ENCODE measurements at places on chromosomes 2 and 18. TPM values are rescaled to one million over a fixed set of nuclear protein-coding genes. Genes with fewer than 3 reads are reported as not detected.
A peak's percentile ranks its signal among the peaks of the same experiment; 100 is the strongest.

DNA sequence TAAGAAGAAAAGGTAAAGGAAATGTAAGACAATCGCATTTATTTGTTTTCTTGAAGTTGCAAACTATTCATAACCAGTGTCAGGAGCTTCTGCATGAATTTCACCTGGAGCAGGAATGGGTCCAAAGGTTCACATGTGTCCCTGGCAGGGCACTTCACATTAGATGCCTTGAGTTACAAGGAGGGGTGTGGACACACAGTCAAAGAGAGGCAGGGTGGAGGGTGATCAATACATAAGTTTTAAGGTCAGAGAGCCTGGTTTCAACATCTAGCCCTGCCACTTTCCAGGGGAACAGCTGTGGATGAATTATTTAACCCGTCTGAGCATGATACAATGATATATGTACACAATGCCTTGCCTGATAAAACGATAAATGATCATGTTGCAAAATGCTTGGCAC is 321.4 kb downstream of the CYP26B1 start:
- no peak overlapping the region for H3K4me3 ChIP-seq
- no peak overlapping the region for H3K27ac ChIP-seq
- peaks cover 2% of the 10 kb centered on the region for H3K27me3 ChIP-seq
- H3K36me3 ChIP-seq = no peaks in the 10 kb centered on the region
- H3K4me1 ChIP-seq = no peaks in the 10 kb centered on the region

DNA sequence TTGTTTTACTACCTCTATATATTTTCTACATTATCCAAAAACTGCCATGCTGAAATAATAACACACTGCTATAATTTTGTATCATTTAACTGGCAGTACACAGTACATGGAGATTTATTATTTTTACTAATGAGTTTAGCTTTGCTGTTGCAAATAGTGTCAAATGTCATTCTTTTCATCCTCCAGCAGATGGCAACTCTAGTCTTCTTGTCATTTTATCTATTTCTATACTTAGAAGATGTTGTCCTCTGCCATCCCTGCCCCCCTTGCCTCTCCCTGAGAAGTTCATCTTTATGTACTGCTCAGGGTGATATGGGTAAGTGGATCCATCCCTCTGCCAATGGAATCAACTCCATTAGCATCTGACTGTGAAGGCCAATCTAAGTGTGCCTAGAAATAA is 21.7 kb upstream of the LRRTM1 start:
- no peaks in the 10 kb centered on the region for H3K36me3 ChIP-seq
- no peak overlapping the region for H3K4me3 ChIP-seq
- H3K27me3 ChIP-seq = peaks cover 7% of the 10 kb centered on the region
- H3K27ac ChIP-seq = no peak overlapping the region
- DNase-seq = no peak

- H3K27ac ChIP-seq = no peak overlapping the region
- no peaks in the 10 kb centered on the region for H3K27me3 ChIP-seq
- no peaks in the 10 kb centered on the region for H3K4me1 ChIP-seq
- DNase-seq = no peak
Observed at GRCh38 chr2:184532551-184532950, 65.8 kb upstream of the ZNF804A start.

GRCh38 chr2:50449306-50449705 is 582.6 kb downstream of the NRXN1 start:
- H3K36me3 ChIP-seq = no peaks in the 10 kb centered on the region
- no peak overlapping the region for H3K27ac ChIP-seq
- no peaks in the 10 kb centered on the region for H3K4me1 ChIP-seq

GRCh38 chr2:33321876-33322483 is 154.5 kb upstream of the RASGRP3 start:
- H3K27me3 ChIP-seq = peaks cover 3% of the 10 kb centered on the region
- peak overlapping the region; percentile 41 for H3K4me3 ChIP-seq

GRCh38 chr2:25072606-25073005 is 30.7 kb downstream of the EFR3B start:
- no peak for DNase-seq
- no peaks in the 10 kb centered on the region for H3K36me3 ChIP-seq
- H3K27me3 ChIP-seq = peaks cover 6% of the 10 kb centered on the region
- H3K4me1 ChIP-seq = no peaks in the 10 kb centered on the region

- no peaks in the 10 kb centered on the region for H3K36me3 ChIP-seq
- H3K4me3 ChIP-seq = no peak overlapping the region
- no peaks in the 10 kb centered on the region for H3K4me1 ChIP-seq
- H3K27ac ChIP-seq = no peak overlapping the region
- no peak for DNase-seq
Observed at GRCh38 chr2:7809640-7810039, 872.2 kb upstream of the ID2 start.

GRCh38 chr2:48754874-48755273 is 650 bp downstream of the LHCGR start:
- no peaks in the 10 kb centered on the region for H3K4me1 ChIP-seq
- H3K4me3 ChIP-seq = no peak overlapping the region
- no peaks in the 10 kb centered on the region for H3K36me3 ChIP-seq
- H3K27ac ChIP-seq = no peak overlapping the region

DNA sequence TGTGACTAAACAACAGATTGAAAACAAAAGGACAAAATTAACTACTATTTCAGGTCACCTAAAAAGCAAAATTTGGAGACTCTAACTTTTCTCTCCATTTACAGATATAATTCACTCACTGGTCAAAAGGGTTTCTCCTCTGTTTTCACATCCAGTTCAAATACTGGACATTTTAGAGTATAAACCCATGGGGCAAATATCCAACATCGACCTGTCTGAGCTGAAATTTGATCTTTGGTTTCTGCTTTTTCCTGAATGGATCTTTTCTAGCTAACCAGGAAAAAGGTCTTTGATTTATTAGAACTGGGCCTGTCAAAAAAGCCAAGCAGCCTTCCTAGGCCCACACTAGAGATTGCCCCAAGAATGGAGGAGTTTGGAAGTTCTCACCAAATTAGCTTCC is 69.3 kb upstream of the SATB2 start:
- no peak for DNase-seq
- no peaks in the 10 kb centered on the region for H3K27me3 ChIP-seq
- no peaks in the 10 kb centered on the region for H3K36me3 ChIP-seq

DNA sequence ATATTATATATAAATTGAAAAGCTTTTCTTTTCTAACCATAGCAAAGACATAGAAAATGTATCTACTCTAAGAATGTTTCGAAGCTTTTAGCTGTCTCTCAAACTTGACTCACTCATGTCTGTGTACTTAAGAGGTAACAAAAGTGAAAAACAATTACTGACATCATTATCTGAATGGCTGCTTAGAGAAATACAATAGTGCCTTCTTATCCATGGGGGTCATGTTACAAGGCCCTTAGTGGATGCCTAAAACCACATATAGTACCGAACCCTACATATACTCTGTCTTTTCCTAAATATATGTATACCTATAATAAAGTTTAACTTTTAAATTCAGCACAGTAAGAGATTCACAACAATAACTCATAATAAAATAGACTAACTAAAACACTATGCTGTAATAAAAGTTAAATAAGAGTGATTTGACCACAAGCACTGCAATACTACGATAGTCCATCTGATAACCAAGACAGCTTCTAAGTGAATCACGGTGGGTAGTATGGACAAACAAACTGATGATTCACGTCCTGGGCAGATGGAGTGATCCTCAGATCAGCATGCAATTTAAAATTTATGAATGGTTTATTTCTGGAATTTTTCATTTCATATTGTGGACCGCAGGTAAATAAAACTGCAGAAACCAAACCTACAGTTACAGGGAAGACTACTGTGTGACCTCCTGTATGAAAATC is 246.2 kb downstream of the XIRP2 start:
- no peaks in the 10 kb centered on the region for H3K4me1 ChIP-seq
- H3K27ac ChIP-seq = no peak overlapping the region
- DNase-seq = no peak
- H3K4me3 ChIP-seq = no peak overlapping the region

DNA sequence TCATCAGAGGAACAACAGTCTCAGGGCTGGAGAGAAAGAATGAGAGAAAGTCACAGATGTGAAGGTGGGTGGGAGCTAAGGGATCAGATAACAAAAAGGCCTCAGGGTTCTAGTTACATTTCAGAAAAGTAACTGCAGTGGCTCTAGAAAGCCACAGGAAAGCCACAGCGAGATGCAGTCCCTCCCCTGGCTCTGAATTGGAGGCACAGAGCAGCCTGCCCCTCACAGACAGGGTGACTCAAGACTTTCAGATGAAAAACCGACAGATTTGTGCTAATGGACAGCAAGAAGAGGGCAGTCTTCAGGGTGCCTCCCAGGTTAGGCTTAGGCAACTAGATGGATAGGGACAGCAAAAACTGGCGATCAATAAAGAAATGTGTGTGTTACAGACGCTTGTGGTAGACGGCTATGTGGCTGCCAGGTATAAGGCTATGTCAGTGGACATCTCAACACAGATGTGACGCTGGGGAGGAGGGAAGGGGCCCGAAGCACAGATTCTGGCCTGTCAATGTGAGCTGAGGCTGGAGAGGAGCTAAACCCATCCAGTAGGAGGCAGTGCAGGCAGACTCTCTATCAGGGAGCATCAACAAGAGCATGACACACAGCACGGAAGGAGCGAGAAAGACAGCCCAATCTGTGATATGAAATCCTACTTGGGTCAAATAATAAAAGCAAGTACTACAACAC is 26.2 kb downstream of the UNC50 start:
- peak overlapping the region; percentile 30 for H3K4me3 ChIP-seq
- DNase-seq = peak; percentile 26
- peaks cover 40% of the 10 kb centered on the region for H3K4me1 ChIP-seq
- H3K27me3 ChIP-seq = no peaks in the 10 kb centered on the region
- peak overlapping the region; percentile 70 for H3K27ac ChIP-seq
- peaks cover 32% of the 10 kb centered on the region for H3K36me3 ChIP-seq

- H3K27me3 ChIP-seq = no peaks in the 10 kb centered on the region
- H3K27ac ChIP-seq = no peak overlapping the region
- H3K4me3 ChIP-seq = no peak overlapping the region
- H3K4me1 ChIP-seq = peaks cover 31% of the 10 kb centered on the region
- H3K36me3 ChIP-seq = peaks cover 49% of the 10 kb centered on the region
Observed at GRCh38 chr2:10576456-10576855, 113.3 kb downstream of the NOL10 start.

- no peak overlapping the region for H3K4me3 ChIP-seq
- DNase-seq = no peak
- H3K36me3 ChIP-seq = no peaks in the 10 kb centered on the region
- no peak overlapping the region for H3K27ac ChIP-seq
- H3K27me3 ChIP-seq = peaks cover 8% of the 10 kb centered on the region
- no peaks in the 10 kb centered on the region for H3K4me1 ChIP-seq
Observed at GRCh38 chr2:37809525-37809924, 115.6 kb upstream of the RMDN2 start.

- H3K27me3 ChIP-seq = peaks cover 74% of the 10 kb centered on the region
- H3K36me3 ChIP-seq = no peaks in the 10 kb centered on the region
- H3K27ac ChIP-seq = peak overlapping the region; percentile 49
- DNase-seq = no peak
Observed at GRCh38 chr2:102618452-102619413, 620 bp upstream of the SLC9A2 start.

- H3K4me1 ChIP-seq = no peaks in the 10 kb centered on the region
- H3K27me3 ChIP-seq = no peaks in the 10 kb centered on the region
- no peak overlapping the region for H3K27ac ChIP-seq
- DNase-seq = no peak
- no peaks in the 10 kb centered on the region for H3K36me3 ChIP-seq
Observed at GRCh38 chr18:33700513-33700976, 122.5 kb downstream of the ASXL3 start.

GRCh38 chr2:226439337-226439736 is 360.3 kb downstream of the IRS1 start:
- no peak overlapping the region for H3K27ac ChIP-seq
- no peak overlapping the region for H3K4me3 ChIP-seq
- H3K27me3 ChIP-seq = peaks cover 18% of the 10 kb centered on the region
- no peaks in the 10 kb centered on the region for H3K4me1 ChIP-seq
- no peak for DNase-seq
- H3K36me3 ChIP-seq = no peaks in the 10 kb centered on the region

DNA sequence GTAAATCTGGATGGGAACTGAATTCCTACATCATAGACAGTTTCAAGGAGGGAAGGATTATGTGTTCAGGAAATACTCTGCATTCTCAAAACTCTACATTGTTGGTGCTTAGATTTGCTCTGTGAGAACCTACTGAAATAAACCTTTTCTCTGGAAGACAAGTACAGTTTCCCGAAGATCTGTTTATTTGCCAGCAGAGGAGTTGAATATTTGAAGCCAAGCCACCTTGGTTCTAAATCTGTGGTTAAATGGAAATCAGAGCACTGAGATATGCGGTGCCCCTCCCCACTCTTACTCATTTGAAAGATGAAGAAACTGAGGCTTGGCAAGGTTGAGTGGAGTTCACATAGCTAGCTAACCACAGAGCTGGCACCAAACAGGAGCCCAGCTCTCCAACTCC is 146.3 kb upstream of the CTAGE1 start:
- H3K36me3 ChIP-seq = no peaks in the 10 kb centered on the region
- peaks cover 19% of the 10 kb centered on the region for H3K27me3 ChIP-seq
- no peak for DNase-seq

DNA sequence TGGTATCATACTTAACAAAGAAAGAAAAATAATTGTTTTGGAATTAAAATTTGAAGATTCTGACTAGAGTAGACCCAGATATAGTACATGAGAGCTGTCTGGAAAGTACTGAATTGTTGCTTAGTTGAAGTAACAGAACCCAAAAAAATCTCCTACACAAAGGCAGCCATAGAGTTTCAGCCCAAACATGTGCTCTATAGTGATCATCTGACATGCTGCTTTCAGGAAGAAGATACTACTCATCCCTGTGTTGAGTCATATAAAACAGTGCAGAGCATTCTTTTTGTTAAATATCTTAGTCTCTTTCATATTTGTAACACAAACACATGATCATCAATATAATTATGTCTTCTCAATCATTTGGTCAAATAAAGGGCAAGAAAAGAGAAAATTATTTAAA is 84.8 kb upstream of the PTPRM start:
- no peak overlapping the region for H3K27ac ChIP-seq
- no peaks in the 10 kb centered on the region for H3K36me3 ChIP-seq
- H3K4me1 ChIP-seq = no peaks in the 10 kb centered on the region
- no peaks in the 10 kb centered on the region for H3K27me3 ChIP-seq
- DNase-seq = no peak

DNA sequence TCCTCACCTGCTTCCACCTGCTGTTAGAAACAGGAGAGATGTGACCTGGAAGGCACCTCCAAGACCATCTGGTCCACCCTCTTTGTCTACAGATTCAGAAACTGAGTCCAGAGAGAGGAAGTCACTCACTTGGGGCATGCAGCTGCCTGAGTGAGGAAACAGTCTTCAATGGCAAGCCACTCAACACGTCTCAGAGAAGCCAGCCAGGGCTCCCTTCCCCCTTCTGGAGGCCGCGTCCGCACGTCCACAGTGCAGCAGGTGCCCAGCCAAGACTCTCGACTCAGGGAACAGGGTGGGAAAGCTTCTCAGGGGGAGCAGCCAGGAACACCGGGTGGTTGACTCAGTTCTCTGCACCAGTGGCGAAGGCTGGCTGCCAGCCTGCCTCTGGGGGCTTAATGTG is 201.7 kb downstream of the BCL11A start:
- no peak overlapping the region for H3K27ac ChIP-seq
- no peaks in the 10 kb centered on the region for H3K36me3 ChIP-seq
- peaks cover 14% of the 10 kb centered on the region for H3K4me1 ChIP-seq
- no peak for DNase-seq

- H3K27ac ChIP-seq = no peak overlapping the region
- H3K4me1 ChIP-seq = no peaks in the 10 kb centered on the region
- no peak for DNase-seq
- H3K36me3 ChIP-seq = no peaks in the 10 kb centered on the region
Observed at GRCh38 chr2:196356332-196356731, 185.0 kb upstream of the STK17B start.

Gene RNF125
- 34.6 TPM for total RNA-seq

Gene BMP10
- total RNA-seq = not detected

Gene LRRC30
- not detected for total RNA-seq

Gene ADD2
- 6.9 TPM for total RNA-seq

Gene CDH20
- total RNA-seq = not detected

Gene MBOAT2
- total RNA-seq = 4.5 TPM

Gene DQX1
- total RNA-seq = 0.86 TPM

Data from activated T-helper 1 cell treated with anti-CD3 and anti-CD28 coated beads, Interleukin-12 subunit alpha, Interleukin-12 subunit beta, Interleukin-2, Interleukin-4 antibody, amounts not matched to agents 30 ng/mL and 10 ng/mL and 1 ng/mL, durations not matched to agents 14 hours and 24 hours and 36 hours (primary cell).